Naive thymus-derived CD4-positive, alpha-beta T cell (primary cell): ENCODE measurements at places on chromosomes 3 and 15.

- H3K4me3 ChIP-seq: no peak overlapping the region
- peak overlapping the region; percentile 20 for H3K27ac ChIP-seq
- peak; percentile 40 for DNase-seq
- no peaks in the 10 kb centered on the region for H3K36me3 ChIP-seq
Measured at GRCh38 chr15:66751579-66751978, 49.5 kb downstream of the SMAD6 start.

DNA sequence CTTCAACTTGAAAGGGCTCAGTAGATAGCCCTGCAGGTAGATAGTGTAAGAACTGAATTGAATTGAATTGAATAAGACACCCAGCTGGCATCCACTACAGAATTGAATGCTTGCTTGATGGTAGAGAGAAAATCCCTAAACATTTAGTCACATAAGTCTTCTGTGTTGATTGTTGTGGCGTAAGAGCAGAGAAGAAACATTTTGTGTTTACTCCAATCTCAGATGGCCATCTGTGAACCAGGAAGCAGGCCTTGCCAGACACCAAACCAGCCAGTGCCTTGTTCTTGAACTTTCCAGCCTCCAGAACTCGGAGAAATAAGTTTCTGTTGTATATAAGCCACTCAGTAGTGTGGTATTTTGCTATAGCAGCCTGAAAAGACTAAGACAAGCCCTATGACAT, 43.6 kb downstream of the SST start:
- H3K4me1 ChIP-seq: no peaks in the 10 kb centered on the region
- H3K27ac ChIP-seq: no peak overlapping the region
- H3K27me3 ChIP-seq: no peaks in the 10 kb centered on the region
- H3K4me3 ChIP-seq: no peak overlapping the region

GRCh38 chr3:73557986-73558726, 66.6 kb downstream of the PDZRN3 start:
- no peaks in the 10 kb centered on the region for H3K4me1 ChIP-seq
- H3K4me3 ChIP-seq: no peak overlapping the region
- no peaks in the 10 kb centered on the region for H3K27me3 ChIP-seq
- no peak for DNase-seq
- H3K27ac ChIP-seq: no peak overlapping the region
- no peaks in the 10 kb centered on the region for H3K36me3 ChIP-seq

GRCh38 chr15:94105760-94106159, 125.6 kb upstream of the MCTP2 start:
- H3K27me3 ChIP-seq: no peaks in the 10 kb centered on the region
- no peaks in the 10 kb centered on the region for H3K4me1 ChIP-seq
- no peaks in the 10 kb centered on the region for H3K36me3 ChIP-seq

GRCh38 chr15:85704720-85705429, 89.8 kb downstream of the KLHL25 start:
- H3K4me3 ChIP-seq: peak overlapping the region; percentile 31
- no peak for DNase-seq
- no peaks in the 10 kb centered on the region for H3K27me3 ChIP-seq
- no peaks in the 10 kb centered on the region for H3K36me3 ChIP-seq
- H3K27ac ChIP-seq: peak overlapping the region; percentile 64

DNA sequence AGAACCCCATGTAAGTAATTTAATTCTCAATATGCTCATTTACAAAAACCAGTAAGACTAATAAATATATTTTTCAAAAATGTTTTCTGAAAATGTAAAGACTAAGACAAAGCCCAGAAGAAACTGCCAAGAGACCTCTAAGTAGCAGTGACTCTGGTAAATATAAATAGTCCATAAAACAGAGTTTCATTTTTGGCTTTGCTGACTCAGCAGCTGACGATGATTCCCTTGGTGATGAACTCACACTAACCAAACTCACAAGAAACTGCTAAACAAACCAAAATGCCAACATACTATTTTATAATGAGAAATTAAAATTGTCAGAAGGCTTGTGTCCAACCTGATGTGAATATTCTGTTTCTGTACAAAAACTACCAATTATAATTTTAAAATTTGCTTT, 31.5 kb upstream of the IMPG2 start:
- peaks cover 9% of the 10 kb centered on the region for H3K36me3 ChIP-seq
- no peaks in the 10 kb centered on the region for H3K4me1 ChIP-seq

DNA sequence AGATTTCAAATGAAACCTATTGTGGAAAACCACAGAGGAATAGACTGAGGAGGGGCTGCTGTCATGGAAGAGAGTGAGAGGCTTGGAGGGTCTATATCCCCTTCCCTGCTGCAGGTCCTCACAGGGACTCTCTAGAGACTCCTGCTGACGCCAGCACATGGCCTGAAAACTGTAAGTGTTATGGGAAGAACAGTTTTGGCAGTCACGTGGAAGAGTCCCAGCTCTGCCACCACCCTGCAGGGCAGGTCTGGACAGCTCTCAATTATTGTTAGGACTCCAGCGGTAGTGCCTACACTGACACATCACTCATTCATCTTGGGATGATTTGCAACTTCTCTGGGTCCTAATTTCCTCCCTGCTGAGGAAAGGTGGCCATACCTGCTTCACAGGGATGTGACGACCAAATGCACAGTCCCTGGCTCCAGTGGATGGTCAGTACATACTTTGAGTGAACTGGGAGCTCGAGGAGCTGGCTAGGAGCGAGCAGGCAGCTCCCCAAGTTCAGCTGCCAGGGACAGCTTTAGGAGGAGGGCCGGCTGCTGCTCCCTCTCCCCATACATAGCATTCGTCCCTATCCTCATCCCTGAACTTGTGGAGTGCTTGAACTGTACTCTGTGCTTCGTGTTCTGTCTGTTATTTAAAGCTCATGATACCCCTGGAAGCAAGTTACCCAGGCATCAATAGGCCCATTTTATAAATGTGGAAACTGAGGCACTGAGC, 49.2 kb downstream of the CTXND1 start:
- no peaks in the 10 kb centered on the region for H3K4me1 ChIP-seq
- no peak overlapping the region for H3K27ac ChIP-seq
- DNase-seq: no peak

DNA sequence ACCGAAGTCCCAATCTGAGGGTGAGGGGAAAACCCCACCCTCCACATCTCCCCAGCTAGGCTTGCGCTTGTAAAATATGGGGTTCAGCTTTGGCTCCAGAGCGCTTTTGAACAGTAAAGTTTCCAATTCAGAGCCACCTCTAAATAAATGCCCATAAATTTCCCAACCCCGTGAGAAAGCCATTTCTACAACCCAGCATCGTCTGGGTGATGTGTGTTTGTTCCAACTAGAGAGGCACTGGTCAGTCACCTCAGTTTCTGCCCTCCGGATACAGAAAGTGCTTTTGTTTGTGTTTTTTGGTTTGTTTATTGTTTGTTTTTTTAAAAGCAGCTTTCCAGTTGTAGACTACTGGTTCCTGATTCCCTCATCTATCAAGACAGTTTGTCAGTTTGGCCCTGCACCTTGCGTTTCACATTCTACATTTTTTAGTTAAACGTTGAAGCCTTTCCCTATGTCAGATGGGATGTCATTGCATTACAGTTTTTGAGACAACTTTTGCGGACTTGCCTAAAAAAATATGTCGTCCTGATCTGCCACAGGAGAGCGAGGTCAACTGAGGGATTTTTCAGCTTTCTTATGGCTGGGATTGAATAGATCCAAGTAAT, 15.0 kb upstream of the SOX2 start:
- no peak overlapping the region for H3K27ac ChIP-seq
- peaks cover 5% of the 10 kb centered on the region for H3K27me3 ChIP-seq
- no peaks in the 10 kb centered on the region for H3K4me1 ChIP-seq
- H3K4me3 ChIP-seq: no peak overlapping the region
- DNase-seq: no peak

DNA sequence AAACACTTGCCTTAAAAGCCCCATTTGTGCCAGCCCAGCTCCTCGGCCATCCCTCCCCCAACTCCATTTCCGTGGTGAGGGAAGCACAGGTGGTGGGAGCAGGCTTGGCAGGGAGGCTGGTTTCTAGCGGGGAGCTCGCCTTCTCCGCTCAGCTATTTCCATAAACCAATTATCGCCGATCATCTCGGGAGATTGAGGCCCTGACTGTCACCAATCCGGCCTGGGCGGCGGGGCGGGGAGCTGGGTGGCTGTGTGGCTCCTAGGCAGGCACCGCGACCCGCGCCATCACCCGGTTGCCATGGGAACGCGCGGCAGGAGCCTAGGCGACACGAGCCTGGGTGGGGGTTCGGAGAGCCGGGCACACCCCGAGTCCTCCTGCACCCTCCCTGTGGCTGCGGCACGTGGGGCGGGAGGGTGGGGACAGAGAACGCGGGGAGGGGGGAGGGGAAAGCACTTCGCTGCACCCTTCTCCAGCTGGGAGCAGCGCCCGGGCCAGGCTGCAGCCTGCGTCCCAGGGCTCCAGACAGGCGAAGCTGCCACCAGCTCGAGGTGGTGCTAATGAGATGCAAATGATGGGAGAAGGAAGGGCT, 9.3 kb downstream of the CCDC33 start:
- no peak overlapping the region for H3K4me3 ChIP-seq
- no peaks in the 10 kb centered on the region for H3K36me3 ChIP-seq
- H3K4me1 ChIP-seq: no peaks in the 10 kb centered on the region
- no peak overlapping the region for H3K27ac ChIP-seq
- no peaks in the 10 kb centered on the region for H3K27me3 ChIP-seq
- DNase-seq: no peak

- H3K27ac ChIP-seq: no peak overlapping the region
- no peaks in the 10 kb centered on the region for H3K36me3 ChIP-seq
- H3K27me3 ChIP-seq: no peaks in the 10 kb centered on the region
- no peak for DNase-seq
- H3K4me3 ChIP-seq: no peak overlapping the region
Measured at GRCh38 chr3:143526011-143526545, 322.2 kb downstream of the SLC9A9 start.

- H3K27ac ChIP-seq: no peak overlapping the region
- no peak overlapping the region for H3K4me3 ChIP-seq
- H3K27me3 ChIP-seq: no peaks in the 10 kb centered on the region
- no peak for DNase-seq
- peaks cover 12% of the 10 kb centered on the region for H3K4me1 ChIP-seq
Measured at GRCh38 chr15:73599934-73600333, 33.3 kb downstream of the NPTN start.

GRCh38 chr3:127221037-127221436, 28.1 kb downstream of the PRR23E start:
- no peaks in the 10 kb centered on the region for H3K4me1 ChIP-seq
- no peaks in the 10 kb centered on the region for H3K36me3 ChIP-seq
- no peak overlapping the region for H3K4me3 ChIP-seq
